T-helper 2 cell treated with Interferon-gamma antibody and Interleukin-4, amounts not matched to agents 100 ng/mL and 5 ng/mL, for 36 hours (primary cell): ENCODE measurements at places on chromosomes 6 and 20. TPM values are rescaled to one million over a fixed set of nuclear protein-coding genes. Genes with fewer than 3 reads are reported as not detected.

TP53RK gene
- total RNA-seq, result 15.3 and 17.2 TPM in 2 replicates

FABP7 gene
- not detected in 2 replicates for total RNA-seq

DNAH8 gene
- total RNA-seq, result 0.02 and 0.32 TPM in 2 replicates

CLVS2 gene
- not detected in 2 replicates for total RNA-seq

BCAS1 gene
- not detected in 2 replicates for total RNA-seq

SDC4 gene
- 21.9 and 24.6 TPM in 2 replicates for total RNA-seq

RAE1 gene
- 42.3 and 46.7 TPM in 2 replicates for total RNA-seq

IMPG1 gene
- total RNA-seq, result not detected in 2 replicates

WFDC11 gene
- total RNA-seq, result not detected in 2 replicates
